ENCODE measurements at places on chromosomes 13 and 19.
A peak's percentile ranks its signal among the peaks of the same experiment; 100 is the strongest.

GRCh38 chr13:99303863-99304521, 3.2 kb downstream of the GPR183 start:
- no peak for DNase-seq

DNA sequence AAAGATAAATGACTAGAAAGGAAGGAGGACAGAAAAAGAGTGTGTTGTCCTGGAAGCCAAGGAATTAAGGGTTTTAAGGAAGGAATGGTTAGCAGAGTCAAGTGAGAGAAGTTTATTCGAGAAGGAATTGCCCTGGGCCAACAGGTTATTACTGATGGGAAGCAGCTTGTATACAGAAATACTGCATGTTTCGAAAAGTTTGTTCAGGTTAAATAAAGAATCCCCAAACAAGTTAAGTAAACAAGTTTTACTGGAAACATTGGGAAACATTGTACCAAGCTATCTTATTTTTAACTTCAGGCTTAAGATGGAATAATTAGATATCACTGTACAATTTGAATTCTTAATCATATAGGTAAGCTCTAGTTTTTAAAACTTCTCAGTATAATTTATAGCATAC, 28.2 kb upstream of the FBXL3 start:
- DNase-seq, result no peak

GRCh38 chr13:107447591-107447990, 767.7 kb downstream of the LIG4 start:
- DNase-seq, result no peak

DNA sequence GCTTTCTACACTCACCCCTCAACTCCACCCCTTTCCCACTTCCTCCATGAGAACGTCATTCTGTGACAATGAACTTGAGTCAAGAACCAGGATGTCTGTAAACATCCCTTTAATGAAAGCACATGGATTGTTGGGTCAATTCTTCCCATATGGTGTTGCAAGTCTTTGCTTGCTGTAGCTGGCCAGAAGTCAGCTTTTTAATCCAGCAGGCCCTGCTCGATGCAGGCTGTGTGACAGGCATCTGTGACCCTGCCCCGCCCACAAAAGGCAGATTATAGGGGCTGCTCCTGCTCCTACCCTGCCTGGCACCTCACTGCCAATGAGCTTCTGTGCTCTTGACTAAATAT, 78.0 kb downstream of the STARD13 start:
- peak; percentile 39 for DNase-seq

DNA sequence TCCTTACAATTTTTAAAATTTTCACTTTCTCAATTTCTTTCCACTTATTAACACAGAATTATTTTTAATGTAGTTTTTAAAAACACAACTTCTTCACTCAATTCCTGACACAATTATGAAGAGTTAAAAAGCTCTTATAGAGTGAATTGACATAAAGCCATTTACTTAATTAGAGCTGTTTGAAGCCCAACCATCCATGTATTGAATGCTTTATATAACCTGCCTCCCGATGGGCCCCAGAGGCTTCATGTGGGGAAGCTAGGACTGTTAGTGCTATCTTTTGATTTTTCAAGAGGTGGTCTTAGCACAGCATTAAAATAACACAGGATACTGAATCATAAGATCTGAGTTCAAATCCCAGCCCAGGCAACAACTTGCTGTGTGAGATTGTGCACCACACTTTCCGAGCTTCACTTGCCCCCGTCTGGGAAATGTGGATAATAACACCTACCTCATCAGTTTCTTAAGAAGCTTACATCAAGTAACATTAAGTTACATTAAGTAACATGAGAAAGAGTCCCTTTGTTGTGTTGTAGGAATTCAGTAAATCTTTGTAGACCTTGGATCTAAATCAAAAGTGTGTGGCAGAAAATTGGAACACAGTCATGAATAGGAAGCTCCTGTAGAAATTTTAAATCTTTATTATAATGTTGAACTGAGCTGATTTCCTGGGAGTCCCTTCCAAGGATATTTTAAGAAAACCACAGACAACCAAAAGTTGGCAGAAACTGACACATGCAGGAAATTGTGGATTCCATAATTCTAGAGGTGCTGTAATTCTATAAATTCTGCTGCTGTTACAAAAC, 5.5 kb upstream of the ENOX1 start:
- DNase-seq, result no peak

DNA sequence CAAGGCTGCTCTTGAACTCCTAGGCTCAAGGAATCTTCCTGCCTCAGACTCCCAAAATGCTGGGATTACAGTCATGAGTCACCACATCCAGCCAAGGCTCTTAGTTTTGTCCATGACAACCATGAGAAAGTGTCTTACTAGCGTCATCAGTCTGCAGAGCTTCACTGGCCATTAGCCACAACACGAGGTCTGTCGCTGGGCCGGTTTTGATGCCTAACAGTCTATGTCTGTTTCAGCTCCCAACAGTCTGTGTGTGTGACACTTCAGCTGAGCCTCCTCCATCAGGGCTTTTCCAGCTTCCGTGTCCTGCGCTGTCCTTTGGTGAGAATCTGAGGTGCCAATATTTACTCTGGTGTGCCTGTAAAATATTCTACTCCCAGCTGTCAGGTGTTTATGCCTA, 47.6 kb downstream of the CEP89 start:
- no peak for DNase-seq

DNA sequence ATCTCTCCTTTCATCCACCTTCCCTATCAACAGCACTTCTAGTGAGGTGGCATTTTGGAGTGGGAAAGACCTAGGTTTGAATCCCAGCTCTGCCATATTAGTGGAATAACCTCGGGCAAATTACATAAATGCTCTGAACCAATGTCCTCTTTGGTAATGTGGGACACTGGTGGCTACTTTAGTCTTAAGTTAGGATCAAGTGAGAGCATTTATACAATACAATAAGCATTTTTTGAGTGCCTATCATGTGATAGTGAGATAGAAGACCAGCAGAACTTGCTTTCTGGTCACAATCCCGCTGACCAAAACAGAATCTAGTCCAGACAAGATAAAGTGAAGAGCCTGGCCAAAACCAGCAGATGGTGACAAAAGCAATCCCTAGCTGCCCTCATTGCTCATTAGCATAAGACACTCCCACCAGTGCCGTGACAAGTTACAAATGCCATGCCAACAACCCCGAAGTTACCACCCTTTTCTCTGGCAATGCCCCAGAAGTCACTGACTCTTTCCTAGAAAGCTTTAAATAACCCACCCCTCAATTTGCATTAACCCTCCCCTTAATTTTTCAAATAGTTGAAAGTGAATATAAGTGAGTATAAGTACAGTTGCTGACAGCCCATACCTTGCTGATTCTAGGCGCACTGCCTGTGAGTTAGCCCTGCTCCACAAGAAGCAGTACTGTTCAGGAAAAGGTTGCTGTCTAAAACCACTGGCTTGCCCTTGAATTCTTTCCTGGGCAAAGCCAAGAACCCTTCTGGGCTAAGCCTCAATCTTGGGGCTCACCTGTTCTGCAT, 28.9 kb upstream of the KPNA3 start:
- no peak for DNase-seq

GRCh38 chr19:55526216-55527196, 10.4 kb downstream of the SBK2 start:
- peak; percentile 53 for DNase-seq

GRCh38 chr13:60583911-60584753, 187.1 kb downstream of the TDRD3 start:
- DNase-seq, result peak; percentile 91

DNA sequence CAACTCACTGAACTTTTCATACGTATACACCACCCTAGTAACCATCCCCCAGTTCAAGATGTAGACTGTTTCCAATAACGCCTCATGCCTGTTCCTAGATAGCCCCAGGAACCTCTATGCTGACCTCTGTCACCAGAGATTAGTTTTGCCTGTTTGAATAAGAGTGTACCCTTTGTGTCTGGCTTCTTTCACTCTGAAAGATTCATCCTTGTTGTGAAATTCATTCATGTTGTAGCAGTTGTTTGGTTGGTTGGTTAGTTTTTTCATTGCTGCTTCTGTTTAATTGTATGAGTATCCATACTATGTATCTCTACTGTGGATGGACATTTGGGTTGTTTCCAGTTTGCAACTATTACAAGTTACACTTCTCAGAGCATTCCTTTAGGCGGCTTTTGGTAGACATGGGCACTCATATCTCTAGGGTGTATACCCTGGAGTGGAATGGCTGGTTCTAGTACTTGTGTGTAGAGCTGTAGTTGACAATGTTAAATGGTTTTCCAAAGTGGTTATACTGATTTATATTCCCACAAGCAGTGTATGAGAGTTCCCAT, 1.6 kb downstream of the RNASEH2B start:
- no peak for DNase-seq

DNA sequence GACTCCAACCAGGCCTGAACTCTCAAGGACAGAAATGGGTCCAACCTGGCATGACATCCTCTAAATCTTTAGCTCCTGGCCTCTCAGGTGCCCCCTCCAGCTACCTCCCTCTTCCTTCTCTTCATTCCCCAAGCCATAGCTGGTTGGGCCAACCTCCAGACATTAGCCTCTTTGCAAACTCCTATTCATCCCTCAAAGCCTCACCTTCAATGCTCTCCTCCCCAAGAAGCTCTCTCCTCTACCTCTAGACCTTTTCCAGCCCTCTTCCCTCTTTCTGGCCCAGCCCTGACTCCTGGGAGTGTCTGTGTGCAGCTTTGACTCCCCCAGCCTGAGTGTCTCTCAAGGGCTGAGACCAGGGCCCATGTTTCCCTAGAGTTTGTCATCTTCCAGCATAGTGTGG, 5.3 kb upstream of the HOMER3 start:
- no peak for DNase-seq

DNA sequence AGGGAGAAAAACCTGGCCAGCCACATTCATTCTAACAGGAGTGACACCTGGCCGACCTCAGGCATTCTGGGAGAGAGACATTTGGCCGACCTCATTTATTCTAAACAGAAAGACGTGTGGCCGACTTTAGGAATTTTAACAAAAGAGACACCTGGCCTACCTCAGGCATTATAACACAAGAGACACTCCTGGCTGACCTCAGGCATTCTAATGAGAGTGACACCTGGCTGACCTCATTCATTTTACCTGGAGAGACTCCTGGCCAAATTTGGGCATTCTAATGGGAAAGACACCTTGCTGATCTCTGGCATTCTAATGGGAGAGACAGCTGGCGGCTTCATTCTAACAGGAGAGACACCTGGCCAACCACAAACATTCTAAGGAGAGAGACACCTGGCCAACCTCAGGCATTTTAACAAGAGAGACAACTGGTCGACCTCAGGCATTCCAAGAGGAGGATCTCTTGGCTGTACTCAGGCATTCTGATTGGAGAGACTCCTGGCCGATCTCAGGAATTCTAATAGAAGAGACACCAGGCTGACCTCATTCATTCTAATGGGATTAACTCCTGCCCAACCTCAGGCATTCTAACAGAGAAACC, 1353.9 kb downstream of the UQCRFS1 start:
- DNase-seq, result no peak

DNA sequence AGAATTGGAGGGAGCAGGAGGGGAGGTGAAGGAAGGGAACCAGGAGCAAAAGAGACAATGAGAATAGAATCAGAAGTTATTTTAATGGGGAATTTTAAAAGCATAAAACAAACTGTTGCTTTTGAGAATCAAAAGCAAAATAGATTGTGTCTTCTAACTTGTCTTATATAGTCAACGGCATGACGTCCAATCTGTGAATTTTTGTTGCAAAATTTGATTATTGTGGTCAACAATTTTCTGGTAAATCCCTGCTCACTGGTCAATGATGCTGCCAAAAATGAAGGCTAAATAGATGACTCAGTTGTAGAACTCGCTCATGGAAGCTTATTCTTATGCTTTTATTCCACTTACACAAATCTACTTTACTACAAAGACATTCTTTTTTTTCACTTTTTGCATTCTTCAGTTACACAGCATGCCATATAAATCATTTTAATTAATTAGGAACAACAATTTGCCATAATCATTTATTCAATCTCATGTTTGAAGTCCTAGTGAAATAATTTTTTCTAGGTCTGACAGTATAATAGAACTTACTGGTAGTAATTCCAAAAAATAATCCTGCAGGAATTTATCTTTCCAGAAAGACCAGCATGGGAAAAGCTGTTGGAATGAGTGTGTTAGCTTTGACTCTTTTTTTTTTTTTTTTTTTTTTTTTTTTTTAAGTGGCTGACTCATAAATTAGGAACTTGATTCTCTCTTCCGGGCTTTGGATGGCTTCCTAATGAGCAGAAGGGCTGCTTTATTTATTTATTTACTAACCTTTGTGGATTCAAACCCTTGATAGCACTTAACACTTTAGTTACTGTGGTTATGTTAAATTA, 256.9 kb downstream of the SPRY2 start:
- DNase-seq, result peak; percentile 23

DNA sequence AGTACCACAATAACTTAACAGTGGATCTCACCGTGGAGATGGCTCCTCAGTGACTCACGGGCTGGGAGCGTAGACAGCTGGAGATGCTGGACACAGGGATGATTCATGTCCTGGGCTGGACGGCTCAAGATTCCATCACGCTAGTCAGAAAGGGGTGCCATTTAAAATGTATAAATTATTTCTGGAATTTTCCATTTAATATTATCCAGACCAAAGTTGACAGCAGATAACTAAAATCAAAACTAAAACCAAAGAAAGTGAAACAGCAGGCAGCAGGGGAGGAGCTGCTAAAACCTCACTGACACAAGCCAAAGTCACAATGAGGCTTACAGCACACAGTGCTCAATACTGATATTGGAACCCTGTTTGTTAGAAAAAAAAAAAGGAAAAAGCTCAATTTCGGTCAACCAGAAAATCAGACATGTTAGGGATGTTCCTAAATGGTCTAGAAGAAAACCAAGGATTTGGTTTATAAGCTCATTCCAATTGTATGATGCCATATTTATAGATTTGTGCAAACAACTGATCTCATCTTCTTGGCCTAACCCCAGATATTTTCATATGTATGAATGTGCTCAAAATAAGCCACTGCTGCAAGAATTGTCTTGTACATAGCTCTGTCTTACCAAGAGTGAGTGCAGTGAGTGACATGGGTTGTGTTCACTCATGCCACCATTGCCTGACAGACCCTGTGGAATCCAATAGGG, 111.8 kb downstream of the SACS start:
- DNase-seq, result peak; percentile 62

- DNase-seq, result peak; percentile 19
Observed at GRCh38 chr13:87274209-87274819, 396.9 kb upstream of the SLITRK5 start.

- DNase-seq, result peak; percentile 18
Observed at GRCh38 chr19:13366529-13367143, 139.6 kb downstream of the CACNA1A start.

DNA sequence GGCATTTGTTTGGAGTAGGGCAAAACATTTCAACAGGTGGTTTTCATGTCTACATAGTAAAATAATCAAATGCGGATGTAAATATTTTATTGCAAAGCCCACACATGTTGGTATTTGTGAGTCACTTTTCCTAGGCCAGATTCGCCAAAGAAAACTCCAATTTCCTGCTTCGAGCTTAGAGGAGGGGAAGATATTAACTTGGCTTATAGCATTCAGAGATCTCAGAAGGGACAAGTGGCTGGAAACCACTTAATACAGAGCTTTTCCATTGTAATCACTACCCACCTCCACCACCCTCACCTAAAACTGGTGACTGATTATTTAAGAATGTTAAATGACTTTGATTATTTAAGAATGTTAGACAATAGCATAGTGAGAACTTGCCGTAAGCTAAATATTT, 530.6 kb upstream of the SPRY2 start:
- peak; percentile 57 for DNase-seq

- DNase-seq, result peak; percentile 58
Observed at GRCh38 chr19:35555301-35556005, 8.0 kb downstream of the ATP4A start.

GRCh38 chr13:100493418-100493817, 95.2 kb downstream of the GGACT start:
- DNase-seq, result no peak

All from H4 (cell line).